ENCODE measurements at places on chromosomes 4 and X.
A peak's percentile ranks its signal among the peaks of the same experiment; 100 is the strongest.

DNA sequence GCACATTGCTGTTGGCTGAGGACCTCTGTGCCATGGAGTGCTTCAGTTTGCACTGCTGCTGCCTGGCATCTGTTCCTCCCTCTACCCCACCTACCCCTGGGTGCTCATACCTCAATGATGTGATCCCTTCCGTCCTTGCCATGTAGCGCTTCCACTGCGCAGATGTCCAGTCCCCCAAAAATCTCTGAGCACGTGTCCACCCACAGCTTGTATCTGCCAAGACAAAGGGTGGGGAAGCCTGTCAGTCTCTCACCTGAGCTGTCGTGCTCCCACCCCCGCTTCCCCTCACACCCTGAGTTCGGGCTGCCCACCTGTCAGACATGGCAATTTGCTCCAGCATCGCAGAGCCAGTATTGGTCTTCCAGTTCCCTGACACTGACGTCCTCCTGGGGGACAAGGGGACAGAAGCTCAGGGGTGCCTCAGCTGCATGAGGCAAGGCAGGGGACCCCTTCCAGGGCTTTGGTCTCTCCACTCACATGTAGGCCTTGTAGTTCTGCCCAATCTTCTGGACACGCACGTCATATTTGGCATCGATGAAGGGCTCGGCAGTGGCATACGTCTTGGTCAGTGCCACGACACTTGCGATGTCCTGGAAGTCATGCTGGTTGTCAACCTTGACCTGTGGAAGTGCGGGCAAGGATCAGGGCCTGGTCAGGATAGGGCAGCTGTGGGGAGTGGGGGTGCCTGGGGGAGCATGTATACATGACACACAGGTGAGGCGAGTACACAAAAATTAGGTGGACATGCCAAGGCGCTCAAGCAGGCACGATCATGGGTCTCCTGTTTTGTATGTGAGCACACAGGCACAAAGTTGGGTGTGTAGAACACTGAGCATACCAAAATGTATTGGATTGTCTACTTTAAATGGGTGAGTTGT lies 6.0 kb upstream of the TIMP1 start:
- DNase-seq = no peak

DNA sequence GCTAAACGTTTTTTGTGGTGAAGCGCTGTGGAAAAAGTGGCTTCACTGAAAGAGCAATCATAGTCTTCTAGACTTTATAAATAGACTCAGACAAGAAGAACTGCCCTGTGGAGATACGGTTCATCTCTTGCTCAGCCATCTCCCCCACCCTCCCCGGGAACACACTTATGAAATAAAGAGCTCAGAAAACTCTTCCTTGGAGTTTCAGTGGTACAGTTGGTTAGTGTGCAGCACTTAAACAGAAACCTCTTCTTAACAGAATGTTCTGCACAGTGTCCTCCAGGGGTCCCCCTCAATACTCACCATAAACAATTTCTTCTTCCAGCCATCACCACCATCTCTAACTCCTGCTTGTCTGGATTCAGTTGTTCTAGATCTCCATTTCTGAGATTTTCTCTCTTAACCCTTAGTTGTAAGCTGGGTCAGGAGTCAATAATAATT lies 313.0 kb downstream of the ARHGAP10 start:
- no peak for DNase-seq

DNA sequence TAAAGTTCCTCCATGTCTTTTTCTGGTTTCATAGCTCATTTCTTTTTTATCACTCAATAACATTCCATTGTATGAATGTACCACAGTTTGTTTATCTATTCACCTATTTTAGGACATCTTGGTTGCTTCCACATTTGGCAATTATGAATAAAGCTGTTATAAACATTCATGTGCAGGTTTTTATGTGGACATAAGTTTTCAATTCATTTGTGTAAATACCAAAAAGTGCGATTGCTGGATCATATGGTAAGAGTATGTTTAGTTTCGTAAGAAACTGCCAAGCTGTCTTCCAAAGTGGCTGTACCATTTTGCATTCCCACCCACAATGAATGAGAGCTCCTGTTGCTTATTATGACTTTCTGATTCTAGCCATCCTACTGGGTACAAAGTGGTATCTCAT lies 36.3 kb upstream of the ZFX start:
- DNase-seq = no peak

DNA sequence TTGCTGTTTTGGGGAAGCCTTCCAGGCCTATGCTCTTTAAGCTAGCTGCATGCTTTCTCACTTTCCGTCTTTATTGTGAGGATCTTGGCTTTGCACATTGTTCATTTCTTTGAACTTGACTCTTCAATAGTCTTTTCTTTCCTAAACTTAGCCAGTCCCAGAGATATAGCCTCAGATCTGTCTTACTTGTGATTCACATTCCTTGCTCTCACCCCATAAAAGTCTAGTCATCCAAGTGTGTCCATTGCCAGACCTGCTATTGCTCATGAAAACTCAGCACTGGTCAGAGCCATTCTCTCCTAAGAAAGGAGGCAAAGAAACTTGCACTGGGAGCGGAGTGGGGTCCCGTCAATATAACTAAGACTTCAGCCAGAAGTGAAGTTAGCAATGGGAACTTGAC lies 275.0 kb upstream of the CTSO start:
- DNase-seq = no peak

GRCh38 chr4:15738877-15739276 lies 36.0 kb downstream of the BST1 start:
- no peak for DNase-seq

- no peak for DNase-seq
Measured at GRCh38 chr4:148112231-148112982, 329.8 kb downstream of the NR3C2 start.

- DNase-seq = no peak
Measured at GRCh38 chr4:16253127-16253960, 27.1 kb upstream of the TAPT1 start.

- no peak for DNase-seq
Measured at GRCh38 chrX:8981723-8982122, 52.2 kb downstream of the FAM9B start.

GRCh38 chrX:135639066-135639780 lies 74.2 kb upstream of the CT45A1 start:
- no peak for DNase-seq

DNA sequence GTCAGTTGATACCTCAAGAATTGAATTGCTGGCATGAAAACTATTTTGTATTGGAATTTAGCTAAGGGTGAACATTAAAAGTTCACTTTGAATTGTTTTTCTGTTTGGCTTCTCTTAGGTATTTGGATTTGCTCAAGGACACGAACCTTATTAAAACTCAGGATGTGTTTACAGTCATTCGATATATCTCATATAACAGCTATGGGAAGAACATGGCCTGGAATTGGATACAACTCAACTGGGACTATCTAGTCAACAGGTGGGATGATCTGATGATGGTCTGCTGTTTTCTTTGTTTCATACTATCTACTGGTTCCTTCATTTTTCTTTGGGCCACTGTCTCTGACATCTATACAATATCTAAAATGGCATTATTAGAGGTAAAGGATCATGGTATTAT lies 69.7 kb downstream of the PITX2 start:
- DNase-seq = no peak

DNA sequence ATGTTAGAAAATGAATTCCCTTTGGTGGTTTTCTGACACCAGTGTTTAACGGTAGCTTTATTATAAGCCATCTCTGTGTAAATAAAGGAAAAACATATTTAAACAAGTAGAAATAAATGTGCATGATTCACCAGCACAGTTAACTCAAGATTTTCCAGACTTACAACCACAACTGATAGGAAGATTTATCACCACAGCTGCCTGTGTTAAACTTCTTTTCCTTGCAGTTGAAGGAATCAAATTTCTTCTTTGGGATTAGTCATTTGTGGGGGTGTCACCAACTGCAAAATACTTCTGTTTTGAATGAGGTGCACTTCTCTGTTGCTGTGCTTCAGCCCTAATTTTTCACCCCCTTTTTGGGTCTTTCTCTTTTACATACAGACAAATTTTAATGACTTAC lies 128.1 kb upstream of the STK26 start:
- DNase-seq = no peak

DNA sequence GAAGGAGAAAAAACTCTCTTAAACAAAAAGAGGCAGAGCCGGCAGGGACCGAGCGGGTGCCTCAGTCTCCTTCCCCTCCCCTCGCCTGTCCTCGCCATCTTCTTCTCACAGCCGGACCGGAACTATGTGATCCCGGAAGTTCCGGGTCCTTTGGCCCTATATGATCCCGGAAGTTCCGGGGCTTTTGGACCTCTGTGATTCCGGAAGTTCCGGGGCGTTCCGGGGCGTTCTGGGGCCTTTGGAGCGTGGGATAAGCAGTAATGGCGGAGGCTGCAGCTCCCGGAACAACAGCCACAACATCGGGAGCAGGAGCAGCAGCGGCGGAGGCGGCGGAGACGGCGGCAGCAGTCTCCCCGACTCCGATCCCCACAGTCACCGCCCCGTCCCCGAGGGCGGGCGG lies 98.9 kb upstream of the MED14 start:
- no peak for DNase-seq

GRCh38 chrX:39613997-39614679 lies 483.6 kb downstream of the BCOR start:
- DNase-seq = peak; percentile 14

GRCh38 chrX:72247206-72247942 lies 8.5 kb upstream of the ERCC6L start:
- peak; percentile 62 for DNase-seq

GRCh38 chr4:184460499-184461285 lies 13.7 kb downstream of the IRF2 start:
- DNase-seq = no peak

- DNase-seq = no peak
Measured at GRCh38 chr4:144633215-144633614, 12.7 kb upstream of the HHIP start.

GRCh38 chr4:95510145-95510544 lies 38.6 kb downstream of the UNC5C start:
- DNase-seq = peak; percentile 12

DNA sequence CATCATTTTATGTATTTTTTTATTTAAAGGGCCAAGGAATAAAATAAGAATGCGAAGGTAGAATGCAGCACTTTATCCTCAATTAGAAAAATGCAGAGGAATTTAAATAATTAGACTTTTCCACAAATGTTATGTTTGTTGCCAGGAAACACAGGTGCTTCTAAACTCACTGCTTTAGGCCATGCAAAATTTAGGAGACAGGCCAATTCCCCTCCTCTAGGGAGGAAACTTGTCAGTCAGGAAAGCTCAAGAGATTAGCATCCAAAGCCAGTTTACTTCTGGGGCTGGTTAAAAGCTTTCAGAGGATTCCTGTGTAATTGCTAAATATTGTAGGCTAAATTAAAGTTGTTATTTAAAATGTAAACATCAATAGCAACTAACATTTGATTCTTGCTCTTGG lies 124.5 kb downstream of the DMD start:
- no peak for DNase-seq

- DNase-seq = no peak
Measured at GRCh38 chrX:26414534-26414933, 198.6 kb downstream of the MAGEB5 start.

GRCh38 chr4:76090241-76090691 lies 15.8 kb downstream of the ART3 start:
- no peak for DNase-seq

DNA sequence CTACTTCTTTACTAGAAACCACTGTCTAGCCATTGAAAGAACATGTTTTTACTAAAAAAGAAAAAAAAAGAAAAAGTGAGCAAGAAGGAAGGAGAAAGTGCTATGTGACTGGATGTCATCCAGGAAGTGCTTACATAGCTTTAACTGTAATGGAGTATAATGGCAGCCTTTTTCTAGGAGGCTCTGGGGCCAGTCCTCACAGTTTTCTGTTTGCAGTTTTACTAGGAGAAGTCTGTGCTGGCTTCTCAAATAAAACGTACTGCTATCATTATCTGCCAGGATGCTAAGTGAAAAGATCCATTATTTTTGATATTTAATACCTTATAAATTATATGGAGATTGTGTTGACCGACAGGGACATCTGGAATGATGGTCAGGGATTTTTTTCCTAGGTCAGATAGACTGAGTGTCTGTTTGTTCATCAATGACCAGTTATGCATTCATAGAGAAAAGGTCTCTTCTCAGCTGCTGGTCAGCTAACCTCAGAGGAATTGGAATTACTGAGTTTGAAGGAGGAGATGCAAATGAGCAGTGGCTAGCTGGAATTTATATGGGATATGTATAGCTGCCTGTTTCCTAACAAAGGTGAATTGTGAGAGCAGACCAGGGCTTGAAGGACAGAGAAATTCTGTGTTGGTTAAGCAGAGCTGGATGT lies 21.7 kb downstream of the LPAR4 start:
- no peak for DNase-seq

DNA sequence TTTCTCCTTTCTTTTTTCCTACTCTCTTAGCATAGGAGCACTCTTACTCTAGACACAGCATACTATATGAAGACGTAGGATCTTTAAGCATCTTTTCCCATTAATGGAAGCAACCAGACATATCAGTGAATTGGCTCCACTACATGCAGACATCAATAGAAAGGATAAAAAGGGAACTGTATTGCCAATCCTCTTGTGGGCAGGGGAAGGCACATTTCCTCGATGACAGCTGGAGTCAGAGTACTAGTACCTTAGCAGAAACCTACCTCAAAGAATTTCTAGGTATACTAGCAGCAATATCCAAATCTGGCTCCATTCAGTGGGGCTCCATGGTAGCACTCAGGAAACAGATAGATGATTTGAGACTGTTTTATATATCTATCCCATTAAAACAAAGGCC lies 20.1 kb downstream of the CYBB start:
- no peak for DNase-seq

DNA sequence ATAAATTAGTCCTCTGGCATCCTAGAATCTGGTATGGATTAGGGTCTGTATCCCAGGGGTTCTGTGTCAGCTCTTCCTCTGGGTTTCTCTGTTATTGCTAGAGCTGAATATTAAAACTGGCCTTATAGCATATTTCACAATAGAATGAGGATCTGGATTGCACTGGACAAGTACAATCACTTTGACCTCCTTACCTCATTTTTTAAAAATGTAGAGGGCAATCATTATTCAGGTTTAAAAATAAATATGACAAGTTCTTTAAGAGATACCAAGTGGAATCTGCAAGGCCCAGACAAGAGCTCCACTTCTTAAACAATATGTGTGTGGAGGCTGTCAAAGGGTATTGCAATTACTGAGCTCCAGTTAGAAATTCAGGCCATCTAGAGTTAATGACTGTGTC lies 1.4 kb downstream of the PALLD start:
- no peak for DNase-seq

- DNase-seq = peak; percentile 20
Measured at GRCh38 chr4:158282252-158282651, 72.0 kb downstream of the TMEM144 start.

DNA sequence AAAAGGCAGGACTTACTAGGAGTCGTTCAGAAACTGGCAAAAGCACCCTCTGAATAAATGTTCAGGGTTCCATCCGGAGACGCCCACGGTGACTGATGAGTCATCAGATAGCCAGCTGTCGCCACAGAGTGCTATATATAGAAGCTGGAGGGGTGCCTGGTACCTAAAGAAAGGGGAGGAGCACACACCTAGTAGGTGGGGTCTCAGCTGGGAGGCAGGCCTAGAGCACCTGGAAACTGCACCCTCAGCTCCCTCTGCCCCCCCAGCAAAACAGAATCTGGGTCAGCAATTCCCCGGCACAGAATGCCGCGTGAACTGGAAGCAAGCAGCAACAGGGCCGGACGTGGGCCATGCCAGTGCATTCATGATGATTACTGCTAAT lies 242.0 kb downstream of the BCOR start:
- peak; percentile 64 for DNase-seq
